NCI-H1694 (cell line): ENCODE measurements at places on chromosomes 4 and X.

- no peak for DNase-seq
These were observed 121.3 kb upstream of the PNPLA4 start for GRCh38 chrX:8048466-8048865.

DNA sequence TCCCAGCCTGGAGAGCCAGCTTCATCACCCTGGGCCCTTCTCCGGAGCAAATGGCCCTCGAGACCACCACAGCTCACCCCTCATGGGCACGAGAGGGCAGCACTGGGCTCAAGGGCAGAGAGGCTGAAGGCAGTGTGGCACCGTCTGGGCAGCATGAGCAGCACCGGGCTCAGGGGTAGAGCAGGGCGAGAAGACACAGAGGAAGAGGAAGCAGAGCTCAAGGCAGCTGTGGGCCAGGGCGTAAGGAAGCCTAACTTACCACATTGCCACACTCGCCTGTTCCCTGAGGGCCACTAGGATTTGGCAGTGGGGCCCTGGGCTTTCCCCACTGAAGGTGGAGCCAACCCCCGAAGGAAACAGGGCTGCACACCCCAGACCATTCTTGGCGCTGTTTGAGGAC is 15.5 kb downstream of the ZNF185 start:
- no peak for DNase-seq

DNA sequence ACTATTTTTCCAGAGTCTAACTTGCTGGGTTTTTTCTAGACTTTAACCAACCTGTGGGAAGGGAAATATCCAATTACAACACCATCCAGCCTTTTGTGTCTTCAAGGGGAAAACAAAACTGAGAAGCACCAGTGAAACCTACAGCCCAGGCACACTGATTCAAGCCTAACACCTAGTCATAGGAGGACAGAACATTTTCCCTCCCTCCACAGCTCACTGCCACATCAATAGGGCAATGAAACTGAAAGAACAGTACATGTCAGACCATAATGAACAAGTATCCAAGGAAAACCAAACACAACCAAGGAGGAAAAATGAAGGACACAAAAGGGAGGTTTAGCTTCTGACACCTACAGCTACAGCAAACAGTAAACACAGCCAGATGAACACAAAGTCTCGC is 17.6 kb downstream of the MAGEA8 start:
- DNase-seq = no peak

GRCh38 chrX:22249371-22249770 is 23.3 kb upstream of the CBLL2 start:
- DNase-seq = no peak

- DNase-seq = no peak
These were observed 79.4 kb downstream of the CEP135 start for GRCh38 chr4:56028165-56028564.

DNA sequence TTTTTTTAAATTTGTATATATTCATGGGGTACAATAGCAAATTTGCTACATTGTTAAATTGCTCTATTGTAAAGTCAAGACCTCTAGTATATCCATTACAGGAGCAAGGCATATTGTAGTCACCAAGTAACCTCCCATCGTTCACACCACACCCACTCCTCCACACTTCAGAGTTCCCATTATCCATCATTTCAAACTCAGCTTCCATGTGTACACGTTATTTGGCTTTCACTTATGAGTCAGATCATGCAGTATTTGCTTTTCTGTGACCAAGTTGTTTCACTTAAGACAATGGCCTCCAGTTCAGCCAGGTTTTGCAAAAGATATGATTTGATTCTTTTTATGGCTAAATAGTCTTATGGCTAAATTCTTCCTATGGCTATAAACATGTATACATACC is 2614.2 kb downstream of the PCDH7 start:
- no peak for DNase-seq
